ENCODE measurements at places on chromosomes 2 and 18.

- no peak for DNase-seq
These were observed 10.5 kb downstream of the MAP3K2 start for GRCh38 chr2:127377262-127377661.

DNA sequence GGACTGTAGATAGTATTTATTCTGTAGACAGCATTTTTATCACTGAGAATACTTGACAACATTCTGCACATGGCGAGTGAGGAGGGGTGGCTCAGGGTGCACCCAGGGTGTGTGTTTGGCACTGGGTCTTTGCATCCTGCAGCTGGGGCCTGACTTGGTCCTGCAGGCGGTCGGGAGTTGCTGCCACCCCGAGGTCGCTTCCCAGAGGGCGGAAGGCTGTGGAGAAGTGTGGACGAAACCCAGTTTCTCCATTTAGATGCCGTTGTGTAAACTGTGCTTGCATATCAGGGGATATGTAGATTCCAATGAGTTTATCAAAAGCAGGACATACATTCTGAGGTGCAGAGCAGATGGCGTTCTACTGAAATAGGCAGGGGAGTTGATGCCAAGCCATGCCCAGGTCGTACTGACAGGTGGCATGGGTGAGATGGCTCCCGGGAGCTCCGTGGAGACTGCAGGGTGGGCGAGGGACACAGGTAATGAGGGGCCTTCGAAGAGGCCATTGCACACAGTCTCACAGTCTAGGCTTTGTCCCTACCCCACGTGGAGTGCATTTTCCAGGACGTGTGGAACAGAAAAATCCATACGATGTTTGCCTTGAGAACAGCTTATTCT, 74.5 kb downstream of the RTP5 start:
- DNase-seq = no peak

GRCh38 chr2:6806604-6807003, 59.1 kb downstream of the CMPK2 start:
- no peak for DNase-seq

DNA sequence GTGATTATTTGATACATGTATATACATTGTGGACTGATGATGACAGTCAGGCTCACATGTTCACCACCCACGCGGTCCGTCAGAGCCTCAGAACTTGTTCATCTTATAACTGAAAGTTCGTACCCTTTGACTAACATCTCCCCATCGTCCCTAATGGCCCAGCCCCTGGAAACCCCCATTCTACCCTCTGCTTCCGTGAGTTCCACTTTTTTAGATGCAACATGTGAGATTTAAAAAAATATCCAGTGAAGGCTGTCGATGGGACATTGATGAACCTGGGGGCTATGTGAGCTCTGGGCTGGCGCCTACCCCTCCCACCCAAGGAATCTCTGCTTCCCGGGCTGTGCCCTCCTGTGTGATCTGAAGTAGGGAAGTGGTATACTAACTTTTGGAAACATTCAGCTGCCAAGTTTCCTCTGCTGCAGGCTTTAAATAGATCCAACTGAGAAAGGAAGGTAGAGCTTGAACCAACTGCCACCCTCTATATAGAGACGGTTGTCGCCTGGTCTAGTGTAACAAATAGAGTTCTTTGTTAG, 163.8 kb downstream of the FAM210A start:
- peak; percentile 92 for DNase-seq

DNA sequence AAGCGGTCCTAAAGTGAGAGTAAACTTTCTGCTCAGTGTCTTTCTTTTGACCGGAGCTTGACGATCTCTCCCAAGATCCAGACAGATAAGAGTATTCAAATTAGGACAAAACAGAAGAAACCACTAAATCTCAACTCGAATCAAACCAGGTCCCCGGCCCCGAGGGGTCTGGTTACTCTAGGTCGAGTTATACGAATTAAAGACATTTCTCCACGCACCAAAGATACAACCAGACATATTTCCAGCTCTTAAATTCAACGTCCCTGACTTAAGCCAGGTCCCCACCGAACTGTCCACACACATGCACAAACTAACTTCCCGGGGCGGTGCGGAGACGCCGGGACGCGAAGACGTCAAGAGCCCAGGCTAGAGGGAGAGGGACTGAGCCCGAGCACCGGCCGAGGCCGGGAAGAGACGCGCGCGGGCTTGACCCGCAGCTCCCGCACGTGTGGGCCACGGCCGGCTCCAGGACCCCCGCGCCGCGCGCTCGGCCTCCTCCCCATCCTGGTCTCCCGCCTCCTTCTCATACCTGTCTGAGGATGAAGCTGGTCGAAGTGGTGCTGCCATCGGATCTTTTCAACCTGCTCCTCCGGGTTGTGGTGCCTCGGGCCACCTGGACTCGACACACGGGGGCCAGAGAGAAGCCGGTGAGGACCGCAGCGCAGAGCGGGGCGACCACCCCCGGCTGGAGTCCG, 896 bp downstream of the CACNB4 start:
- DNase-seq = no peak

DNA sequence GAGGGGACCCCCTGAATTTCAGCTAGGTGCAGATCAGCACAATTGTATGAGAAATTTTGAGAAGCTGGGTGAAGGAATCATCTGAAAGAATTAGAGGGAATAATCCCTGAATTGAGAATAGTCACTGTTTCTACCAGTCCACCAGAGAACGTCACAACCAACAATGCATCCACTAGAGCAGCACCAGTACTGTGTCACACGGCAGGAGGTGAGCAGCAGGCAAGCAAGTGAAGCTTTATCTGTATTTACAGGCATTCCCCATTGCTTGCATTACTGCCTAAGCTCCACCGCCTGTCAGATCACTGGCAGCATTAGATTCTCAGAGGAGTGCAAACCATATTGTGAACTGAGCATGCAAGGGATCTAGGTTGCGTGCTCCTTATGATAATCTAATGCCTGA, 40.7 kb downstream of the GDF7 start:
- no peak for DNase-seq

- DNase-seq = no peak
These were observed 394.0 kb downstream of the EPHA4 start for GRCh38 chr2:221178139-221178538.

GRCh38 chr2:172735582-172736423, at the start of gene RAPGEF4:
Gene RAPGEF4 (plus strand): TSS chr2:172735845. CDS start chr2:172735984, 139 bp downstream.
- no peak for DNase-seq

DNA sequence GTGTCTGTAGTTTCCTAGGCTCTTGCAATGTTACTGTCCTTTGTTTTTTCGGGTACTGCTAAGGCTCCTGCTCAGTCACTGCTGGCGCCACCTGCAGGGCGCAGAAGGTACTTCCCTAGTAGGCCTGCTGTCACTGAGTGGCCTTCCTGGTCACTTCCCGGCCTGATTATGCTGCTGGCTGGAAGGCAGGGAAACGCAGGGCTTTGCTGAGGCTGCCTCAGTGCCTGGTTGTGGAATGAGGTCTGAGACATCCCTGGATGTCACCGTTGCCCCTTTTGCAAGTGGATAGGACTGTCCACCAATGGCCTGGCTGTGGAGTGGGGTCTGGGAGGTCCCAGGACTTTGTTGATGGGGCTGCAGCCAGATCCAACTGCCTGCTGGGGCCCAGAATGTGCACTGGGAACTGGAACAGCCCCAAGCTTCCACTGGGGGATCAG, 13.1 kb downstream of the DAW1 start:
- DNase-seq = peak; percentile 35

DNA sequence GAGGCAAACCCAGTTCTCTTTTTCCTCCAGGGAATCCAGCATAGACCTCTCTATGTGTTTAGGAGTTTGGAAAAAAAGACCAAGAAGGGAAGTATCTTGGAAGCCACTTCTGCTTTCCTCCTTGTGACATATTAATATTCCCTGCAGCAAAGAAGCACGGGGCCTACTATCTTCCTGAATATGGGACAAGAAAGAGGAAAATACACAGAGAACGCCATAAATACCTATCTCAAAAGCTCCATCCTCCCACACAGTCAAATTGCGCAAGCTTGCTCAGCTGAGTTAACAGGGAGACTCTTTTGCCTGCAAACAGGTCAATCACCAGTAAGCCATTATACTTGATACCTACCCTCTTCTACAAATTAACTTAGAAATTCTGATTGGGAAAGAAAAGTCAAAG, 16.7 kb upstream of the RAPH1 start:
- DNase-seq = no peak

DNA sequence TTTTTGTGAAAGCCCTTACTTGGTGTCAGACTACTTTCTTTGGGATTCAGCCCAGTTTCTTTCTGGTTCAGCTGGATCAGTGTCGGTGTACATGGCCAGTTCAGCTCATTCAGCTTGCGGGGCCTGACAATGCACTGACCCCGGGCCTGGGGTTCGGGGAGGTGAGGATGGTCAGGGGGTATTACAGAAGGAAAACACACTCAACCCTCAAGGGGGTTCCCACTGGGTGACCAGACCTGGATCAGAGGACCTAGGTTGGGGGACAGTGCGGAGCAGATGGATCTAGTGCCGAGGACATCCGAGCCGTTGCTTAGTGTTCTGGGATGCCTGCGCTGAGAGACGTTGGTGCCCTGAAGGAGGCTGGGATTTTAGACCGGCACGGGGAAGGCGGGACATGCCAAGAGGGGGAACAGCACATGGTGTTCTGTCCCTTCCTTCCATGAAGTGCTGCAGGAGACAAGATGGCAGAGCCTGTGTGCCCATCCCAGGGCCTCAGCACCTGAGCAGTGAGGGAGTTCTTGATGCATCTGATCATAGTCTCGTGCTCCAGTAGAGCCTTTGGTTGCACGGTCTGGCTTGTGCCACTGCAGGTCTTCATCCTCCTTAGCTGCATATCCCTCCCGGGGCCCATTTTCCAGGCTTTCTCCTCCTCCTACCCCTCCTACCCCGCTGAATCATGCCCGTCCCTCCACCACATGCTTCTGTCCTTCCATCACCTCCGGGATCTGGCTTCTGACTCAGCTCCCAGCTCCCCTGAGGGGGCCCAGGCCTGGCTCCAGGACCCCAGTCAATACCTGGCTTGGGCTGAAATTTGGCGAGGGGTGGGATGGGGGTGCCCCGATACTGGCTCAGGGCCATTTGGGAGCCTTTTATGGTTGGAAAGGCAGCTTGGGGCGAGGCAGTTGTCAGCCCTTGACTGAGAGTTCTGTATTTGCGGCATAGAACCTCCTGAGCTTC, 18.0 kb downstream of the SPEG start:
- no peak for DNase-seq

DNA sequence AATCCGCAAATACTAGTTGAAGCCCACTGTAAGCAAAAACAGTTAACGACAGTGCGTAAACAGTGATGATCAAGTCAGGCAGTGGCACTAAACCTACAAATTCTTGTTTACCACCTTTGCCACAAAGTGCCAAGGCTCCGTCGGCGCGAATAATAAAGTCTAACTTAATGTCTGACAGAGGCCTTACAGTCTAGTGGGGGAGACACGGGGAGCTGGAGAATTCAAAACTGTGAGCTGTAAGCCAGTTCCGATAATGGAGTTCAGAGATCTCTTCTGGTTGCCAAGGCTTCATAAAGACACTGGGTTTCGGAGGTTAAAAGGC, 284 bp upstream of the EXOC6B start:
- DNase-seq = no peak

GRCh38 chr2:224039080-224039769, at the start of gene SERPINE2:
Gene SERPINE2 (minus strand): TSS chr2:224039286. CDS start chr2:224001900, 37,386 bp downstream.
- DNase-seq = peak; percentile 62

- no peak for DNase-seq
These were observed 418.0 kb upstream of the ID2 start for GRCh38 chr2:8263901-8264300.

GRCh38 chr2:109120166-109120565, 8.8 kb upstream of the SH3RF3 start:
- no peak for DNase-seq

DNA sequence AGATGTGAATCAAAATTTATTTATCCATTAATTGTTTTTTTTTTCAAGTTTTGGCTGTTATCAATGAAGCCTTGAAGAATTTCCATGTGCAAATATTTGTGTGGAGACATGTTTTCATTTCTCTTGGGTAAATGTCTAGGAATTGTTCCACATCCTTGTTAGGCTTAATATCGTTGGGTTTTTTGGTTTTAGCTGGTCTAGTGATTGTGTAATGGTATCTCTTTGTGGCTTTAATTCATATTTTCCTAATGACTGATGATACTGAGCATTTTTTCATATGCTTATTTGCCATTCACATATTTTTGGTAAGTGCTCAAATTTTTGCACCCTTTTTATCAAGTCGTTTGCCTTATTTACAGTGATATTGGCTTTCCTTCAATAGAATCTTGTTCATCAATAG, 250.3 kb upstream of the EPHA4 start:
- DNase-seq = no peak

GRCh38 chr2:238910751-238911351, 63.0 kb downstream of the TWIST2 start:
- no peak for DNase-seq

DNA sequence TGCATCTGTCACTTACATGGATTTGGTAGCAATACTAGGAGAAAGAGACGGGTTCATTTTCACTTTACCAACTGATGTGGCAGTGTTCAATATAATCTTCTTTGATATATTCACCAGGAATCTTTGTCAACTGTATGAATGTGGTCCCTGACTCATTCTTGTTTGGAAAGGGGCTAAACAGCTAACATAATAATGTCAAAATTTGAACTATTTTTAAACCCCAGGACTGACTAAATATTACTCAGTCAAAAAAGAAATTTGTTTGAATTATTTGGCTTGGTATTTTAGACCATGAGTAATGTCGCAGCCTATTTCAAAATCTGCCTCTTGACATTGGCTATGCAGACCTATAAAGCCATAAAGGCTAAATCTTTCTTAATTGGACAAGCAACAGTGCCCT, 413.7 kb upstream of the RGPD4 start:
- no peak for DNase-seq

GRCh38 chr2:152395572-152395971, 60.6 kb downstream of the FMNL2 start:
- DNase-seq = no peak

GRCh38 chr2:151028691-151029176, 232.9 kb downstream of the RBM43 start:
- DNase-seq = no peak

DNA sequence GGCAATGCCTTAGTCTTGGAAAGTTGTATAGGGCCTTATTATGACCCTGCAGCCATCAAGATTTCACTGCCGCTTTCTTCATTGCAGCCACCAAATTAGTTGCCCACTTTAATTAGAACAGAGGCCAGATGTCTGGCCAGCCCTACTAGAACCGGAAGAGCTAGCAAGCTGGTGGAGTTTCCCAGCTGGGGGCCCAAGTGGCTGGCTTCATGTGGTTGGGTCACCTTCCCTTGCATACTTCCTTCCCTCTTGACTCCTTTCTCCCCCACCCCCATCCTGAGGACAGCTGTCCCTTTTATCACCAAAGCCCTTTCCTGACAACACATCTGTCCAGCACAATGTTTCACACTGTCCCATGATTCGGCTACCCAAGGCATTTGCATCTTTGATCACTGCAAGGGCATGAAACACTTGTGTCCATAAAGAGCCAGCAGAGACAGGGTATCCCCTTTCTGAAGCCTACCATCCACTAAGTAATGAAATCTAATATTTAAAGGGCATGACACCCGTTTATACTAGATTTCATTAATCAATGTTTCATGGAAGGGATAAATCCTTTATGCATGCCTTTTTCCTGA, 187.2 kb downstream of the BCL11A start:
- DNase-seq = no peak

- no peak for DNase-seq
These were observed 17.9 kb downstream of the ITGAV start for GRCh38 chr2:186607660-186608324.

- DNase-seq = no peak
These were observed 380.1 kb downstream of the SOX11 start for GRCh38 chr2:6072276-6072675.

All from T-helper 2 cell treated with Interferon-gamma antibody and Interleukin-4, amounts not matched to agents 5 μg/mL and 100 μg/mL, for 36 hours (primary cell).